Right kidney (tissue), 9 donors: ENCODE measurements at places on chromosomes 12 and 14.

GRCh38 chr12:2498964-2499500 lies 295.7 kb upstream of the FKBP4 start:
- peak; percentile 30 for DNase-seq

- DNase-seq = no peak
These were observed 9.4 kb downstream of the COX16 start for GRCh38 chr14:70350078-70350477.

DNA sequence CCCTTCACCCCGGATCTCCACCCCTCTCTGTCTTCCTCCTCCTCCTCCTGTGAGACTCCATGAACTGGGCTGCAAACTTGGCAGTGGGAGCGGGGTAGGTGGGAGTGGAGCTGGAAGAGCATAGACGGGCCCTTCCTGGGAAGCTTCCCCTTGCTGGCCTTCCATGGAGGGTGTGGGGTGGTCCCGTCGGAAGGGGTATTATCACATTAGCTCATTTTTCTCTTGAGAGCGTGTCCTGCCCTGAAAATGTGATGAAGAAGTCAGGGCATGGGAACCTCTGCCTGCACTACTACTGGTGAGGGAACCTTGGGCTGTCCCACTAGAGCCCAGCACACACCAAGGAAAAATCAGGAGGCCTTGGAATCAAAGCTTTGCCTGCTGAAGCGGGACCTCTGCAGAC lies 66.5 kb downstream of the CACNA1C start:
- DNase-seq = no peak

DNA sequence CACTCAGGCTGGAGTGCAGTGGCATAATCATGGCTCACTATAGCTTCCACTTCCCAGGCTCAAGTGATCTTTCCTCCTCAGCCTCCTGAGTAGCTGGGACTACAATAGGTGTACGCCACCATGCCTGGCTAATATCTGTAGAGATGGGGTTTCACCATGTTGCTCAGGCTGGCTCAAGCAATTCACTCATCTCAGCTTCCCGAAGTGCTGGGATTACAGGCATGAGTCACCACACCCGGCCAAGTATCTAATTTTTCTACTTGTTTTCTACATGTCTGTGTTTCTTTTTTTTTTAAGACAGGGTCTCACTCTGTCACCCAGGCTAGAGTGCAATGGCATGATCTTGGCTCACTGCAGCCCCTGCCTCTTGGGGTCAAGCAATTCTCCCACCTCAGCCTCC lies 119.7 kb upstream of the MED13L start:
- no peak for DNase-seq

GRCh38 chr12:54840244-54840865 lies 14.0 kb upstream of the MUCL1 start:
- no peak for DNase-seq

GRCh38 chr12:3515506-3515905 lies 24.5 kb downstream of the PRMT8 start:
- no peak for DNase-seq

DNA sequence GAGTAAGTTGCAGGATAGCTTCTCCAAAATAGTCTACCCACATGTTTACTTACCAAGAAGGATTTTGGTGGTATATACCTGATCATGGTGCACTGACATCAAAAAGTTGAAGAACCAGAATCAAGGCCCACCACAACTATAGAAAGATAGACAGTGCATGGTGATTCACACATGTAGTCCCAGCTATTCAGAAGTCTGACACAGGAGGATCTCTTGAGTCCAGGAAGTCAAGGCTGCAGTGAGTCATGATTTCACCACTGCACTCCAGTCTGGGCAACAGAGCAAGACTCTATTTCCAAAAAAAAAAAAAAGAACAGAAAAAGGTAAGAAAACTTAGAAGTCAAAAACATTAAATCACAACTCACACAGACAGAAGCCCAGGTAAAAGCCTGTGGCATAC lies 422.2 kb upstream of the FOXG1 start:
- DNase-seq = no peak

DNA sequence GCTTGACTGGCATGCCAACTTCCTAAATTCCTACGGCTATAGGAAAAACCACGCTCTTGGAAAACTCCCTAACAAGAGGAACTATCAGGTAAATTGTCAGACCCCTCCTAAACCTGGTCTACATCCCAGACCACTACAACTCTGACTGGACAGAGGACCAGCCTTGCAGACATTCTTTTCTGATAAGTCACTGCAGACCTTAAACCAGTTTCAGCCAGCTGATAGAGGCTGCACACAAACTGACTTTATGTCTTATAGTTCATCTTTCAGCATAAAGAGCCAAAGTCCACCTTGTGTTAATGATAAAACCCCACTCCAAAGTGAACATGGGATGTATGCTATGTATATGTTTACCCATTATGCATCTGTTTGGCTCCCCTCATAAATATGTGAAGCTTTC lies 166.6 kb downstream of the KTN1 start:
- DNase-seq = no peak

DNA sequence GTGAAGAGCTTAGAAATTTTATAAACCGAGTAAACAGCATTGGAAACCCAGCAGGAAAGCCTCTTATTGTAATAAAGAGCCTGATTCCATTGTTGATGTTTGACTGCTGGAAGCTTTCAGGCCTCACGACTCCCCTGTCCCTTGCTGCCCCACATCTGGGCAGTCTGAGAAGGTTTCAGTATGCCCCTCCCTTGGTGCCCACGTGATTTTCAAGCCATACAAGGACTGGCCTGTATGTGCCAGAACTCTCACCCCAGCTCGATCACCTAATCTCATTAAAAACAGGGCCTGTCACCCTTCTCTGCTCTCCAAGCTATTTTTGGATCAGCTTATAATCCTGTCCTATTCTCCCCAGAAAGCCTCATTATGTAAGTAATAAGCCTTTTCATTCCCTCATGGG lies 7.5 kb upstream of the PYROXD1 start:
- DNase-seq = no peak

- DNase-seq = no peak
These were observed 55.5 kb upstream of the SRRM4 start for GRCh38 chr12:118925826-118926225.

GRCh38 chr12:109740694-109741245 lies 27.1 kb downstream of the FAM222A start:
- DNase-seq = no peak

DNA sequence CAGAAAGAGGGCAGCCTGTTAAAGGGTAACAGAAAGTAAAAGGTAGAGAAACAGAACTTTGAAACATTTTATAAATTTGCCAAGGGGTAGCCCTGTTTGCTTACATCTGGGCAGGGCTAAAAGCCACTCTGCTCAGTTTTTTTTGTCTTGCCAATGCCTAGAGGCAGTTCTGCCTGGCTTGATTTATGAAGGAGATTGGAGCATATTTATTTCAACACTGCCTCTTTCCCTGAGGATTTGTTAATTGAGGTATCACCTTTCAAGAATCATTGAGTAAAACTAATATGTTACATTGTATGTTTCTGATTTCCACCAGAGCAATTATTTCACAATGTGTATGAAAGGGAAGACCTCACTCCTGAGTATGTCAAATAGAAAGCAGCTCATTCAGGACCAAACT lies 160.8 kb downstream of the GXYLT1 start:
- no peak for DNase-seq

DNA sequence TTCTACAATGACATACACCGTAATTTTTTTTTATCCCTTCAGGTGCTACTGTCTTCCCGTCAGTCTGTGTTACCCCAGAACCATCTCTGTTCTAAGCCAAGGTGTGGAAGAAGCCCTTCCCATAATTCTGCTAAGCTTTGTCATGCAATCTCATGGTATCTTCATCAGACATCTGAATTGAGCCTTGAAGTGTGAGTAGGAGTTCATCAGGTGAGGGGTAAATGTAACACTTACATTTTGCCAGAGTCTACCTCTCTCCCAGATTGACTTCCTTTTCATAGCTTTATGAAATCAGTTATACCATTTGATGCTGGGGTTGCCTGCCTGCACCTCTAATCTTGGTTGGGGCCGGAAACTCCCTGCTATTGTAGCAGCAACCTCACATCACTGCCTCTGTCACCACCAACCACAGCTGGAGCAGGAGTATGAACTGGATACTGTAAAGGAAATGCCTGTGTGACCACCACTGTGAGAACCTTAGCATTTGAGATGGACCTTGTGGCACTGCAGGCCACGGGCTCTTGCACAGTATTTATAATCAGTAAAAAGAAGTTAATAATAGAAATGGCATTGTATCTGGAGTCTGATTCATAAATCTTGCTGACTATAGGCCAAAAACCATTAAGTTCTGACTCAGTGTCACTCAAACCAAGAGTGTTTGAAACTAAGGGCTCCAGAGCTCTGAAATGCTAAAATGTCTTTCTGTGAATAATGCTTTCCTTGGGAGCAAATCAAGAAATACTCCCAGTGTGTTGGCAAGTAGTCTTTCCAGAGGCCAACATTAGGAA lies 58.7 kb upstream of the STK38L start:
- no peak for DNase-seq

DNA sequence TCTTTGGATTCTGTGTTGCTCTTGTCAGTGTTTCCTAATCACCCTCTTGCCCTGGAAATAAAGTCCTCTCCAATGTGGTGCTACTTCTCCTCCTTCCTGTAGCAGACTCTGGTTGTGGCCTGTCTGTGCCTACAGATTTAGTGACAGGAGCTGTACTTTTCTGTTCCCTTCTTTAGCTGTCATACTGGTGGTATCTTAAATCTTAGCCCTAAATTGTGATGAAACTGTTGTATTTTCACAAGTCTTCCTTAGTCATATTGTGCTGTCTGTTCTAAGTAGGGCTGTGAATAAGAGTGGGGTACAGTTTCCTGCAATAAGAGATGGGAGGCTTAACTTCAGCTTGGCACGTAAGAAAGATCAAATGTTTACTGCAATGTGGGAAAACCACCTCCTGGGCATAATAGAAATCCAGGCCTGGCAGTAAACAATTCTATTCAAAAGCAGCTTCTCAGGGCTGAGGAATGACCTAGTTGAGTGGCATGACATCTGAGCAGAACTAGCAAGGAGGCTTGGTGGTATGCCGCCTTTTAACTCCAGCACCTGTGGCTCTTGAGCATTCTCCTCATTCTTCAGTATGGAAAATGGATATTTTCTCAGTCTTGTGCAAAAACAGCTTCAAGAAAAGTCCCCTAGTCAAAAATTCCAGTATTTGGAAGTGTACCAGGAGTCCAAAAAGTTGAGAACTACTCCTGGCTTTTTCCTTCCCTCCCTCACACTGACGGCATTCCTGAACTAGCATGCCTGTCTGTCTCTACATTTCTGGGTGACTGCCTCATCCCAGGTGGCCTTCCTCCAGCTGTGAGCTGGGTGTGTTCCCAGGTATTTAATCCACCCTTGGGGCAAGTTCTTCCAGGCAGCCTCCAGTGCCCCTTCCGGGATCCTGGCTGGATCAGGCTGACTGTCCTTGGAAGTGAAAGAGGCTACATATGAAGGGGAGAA lies 19.5 kb downstream of the ANO6 start:
- DNase-seq = no peak

GRCh38 chr14:105067140-105067968 lies 2.1 kb upstream of the GPR132 start:
- DNase-seq = no peak

GRCh38 chr12:24470050-24470449 lies 478.9 kb downstream of the BCAT1 start:
- no peak for DNase-seq

GRCh38 chr14:35409595-35409994 lies 5.0 kb upstream of the NFKBIA start:
- no peak for DNase-seq

DNA sequence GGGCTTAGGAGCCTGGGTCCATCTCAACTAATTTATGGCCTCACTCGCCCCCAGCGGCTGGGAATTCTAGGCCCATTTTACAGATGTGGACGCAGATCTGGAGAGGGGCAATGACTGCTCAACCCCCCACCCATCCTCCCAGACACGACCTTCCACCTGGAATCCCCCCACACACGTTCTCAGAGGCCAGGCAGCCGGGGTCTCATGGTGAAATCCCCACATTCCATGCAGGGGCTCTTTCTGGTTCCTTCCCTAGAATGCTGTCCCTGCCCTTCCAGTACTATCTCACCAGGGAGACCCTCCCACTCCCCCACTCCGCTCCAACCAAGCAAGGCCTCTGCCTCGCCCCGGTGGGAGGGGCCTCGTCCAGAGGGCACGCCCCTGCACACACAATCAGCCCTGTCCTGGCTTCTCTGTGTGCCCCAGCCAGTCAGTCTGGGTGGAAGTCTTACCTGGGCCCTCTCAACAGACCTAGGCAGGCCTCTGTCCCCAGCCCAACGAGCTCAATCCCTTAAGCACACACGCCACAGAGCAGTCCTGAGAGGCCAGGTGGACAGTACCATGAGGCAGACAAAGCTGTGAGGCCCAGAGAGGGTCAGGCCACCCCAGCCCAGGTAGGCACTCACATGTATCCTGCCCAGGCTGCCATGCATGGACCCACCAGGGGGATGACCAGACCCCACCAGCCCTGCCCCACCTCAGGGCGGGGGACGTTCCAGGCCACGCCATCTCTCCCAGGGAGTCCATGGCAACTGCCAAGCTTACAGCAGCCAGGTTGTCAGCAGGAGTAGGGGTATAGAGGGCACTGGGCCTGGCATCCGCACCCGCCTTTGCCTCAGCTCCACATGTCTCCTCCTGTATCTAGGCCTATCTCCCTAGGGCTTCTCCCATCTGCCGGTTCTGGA lies 1.3 kb upstream of the ANKRD9 start:
- DNase-seq = peak; percentile 56

DNA sequence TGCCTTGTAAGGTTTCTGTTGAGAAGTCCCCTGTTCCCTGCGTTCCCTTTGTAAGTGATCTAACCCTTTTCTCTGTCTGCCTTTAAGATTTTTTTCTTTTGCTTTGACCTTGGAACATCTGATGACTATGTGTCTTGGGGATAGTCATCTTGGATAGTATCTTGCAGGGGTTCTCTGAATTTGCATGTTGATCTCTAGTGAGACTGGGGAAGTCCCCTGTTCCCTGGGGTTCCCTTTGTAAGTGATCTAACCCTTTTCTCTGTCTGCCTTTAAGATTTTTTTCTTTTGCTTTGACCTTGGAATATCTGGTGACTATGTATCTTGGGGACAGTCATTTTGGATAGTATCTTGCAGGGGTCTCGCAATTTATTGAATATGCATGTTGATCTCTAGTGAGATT lies 38.2 kb upstream of the TMX1 start:
- no peak for DNase-seq

- DNase-seq = no peak
These were observed 137.8 kb downstream of the GPHN start for GRCh38 chr14:66645716-66646115.

GRCh38 chr12:126607867-126608266 lies 1542.6 kb downstream of the AACS start:
- DNase-seq = no peak

DNA sequence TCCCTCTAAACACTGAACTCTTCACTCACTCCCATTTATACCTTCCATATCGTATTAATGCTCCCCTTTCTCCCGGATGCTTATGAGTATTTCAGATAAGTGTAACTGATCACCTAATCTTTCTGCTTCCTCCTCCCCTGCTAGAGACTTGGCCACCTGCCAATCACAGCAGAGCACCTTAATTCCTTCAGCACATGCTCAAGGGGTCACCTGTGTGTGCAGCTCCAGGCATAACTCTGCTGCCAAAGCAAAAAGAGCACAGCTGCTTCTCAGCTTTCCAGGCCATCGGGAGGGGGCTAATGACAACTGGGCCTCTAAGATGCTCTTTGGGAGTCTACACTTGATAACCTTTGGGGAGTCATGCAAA lies 106.9 kb upstream of the DYRK2 start:
- DNase-seq = no peak
